H4 (cell line): ENCODE measurements at places on chromosomes 2 and 18. TPM values are rescaled to one million over a fixed set of nuclear protein-coding genes. Genes with fewer than 3 reads are reported as not detected.
A peak's percentile ranks its signal among the peaks of the same experiment; 100 is the strongest.

Gene M1AP
- total RNA-seq: not detected in 2 replicates

Gene CPLX4
- not detected in 2 replicates for total RNA-seq

Gene LYPD1
- total RNA-seq: 22.0 and 37.9 TPM in 2 replicates

Gene ABCG5
- not detected in 2 replicates for total RNA-seq

Gene PTPRN
- total RNA-seq: 6.8 and 10.0 TPM in 2 replicates

Gene ITGA4
- 47.6 and 59.4 TPM in 2 replicates for total RNA-seq

Gene CCDC74B
- total RNA-seq: 13.7 and 49.5 TPM in 2 replicates

Gene ACADL
- 0.48 TPM in 1 of 2 replicates, not detected in the other for total RNA-seq

Gene COQ10B
- total RNA-seq: 28.0 and 28.8 TPM in 2 replicates

DNA sequence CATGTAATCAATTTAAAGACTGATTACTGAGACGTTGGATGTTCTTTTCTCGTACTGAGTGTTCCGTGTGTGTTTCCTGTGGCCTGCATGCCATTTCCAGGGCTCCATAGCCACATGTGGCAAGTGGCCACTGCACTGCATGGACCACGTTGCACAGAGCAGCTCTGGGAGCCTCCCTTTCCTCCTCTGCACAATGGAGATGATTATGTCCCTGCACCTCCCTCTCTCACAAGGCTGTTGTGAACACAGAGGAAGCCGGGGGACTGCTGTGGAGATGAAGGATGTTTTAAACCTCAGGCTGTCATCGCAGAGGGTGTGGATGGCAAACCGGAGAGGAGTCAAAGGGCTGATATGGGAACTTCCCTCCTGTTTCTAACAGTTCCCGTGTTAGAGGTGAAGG, 87.7 kb downstream of the TGOLN2 start:
- DNase-seq: no peak

GRCh38 chr2:65264821-65265670, 37.4 kb downstream of the ACTR2 start:
- peak; percentile 71 for DNase-seq

DNA sequence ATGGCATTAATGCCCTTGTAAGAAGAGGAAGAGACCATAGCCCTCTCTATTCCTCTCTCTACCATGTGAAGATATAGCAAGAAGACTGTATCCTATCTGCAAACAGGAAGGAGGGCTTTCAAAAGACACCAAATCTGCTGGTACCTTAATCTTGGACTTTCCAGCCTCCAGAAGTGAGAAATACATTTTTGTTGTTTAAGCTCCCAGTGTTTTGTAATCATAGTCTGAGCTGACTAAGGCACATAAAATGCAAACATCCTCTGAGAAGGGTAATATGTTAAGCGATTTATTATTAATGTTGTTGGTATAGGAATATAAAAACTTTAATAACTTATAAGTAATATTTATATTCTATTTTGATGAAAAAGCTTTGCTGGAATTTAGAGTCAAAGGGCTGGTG, 559.8 kb downstream of the SUCLG1 start:
- no peak for DNase-seq

- DNase-seq: no peak
These were observed 107.2 kb downstream of the INHBB start for GRCh38 chr2:120452945-120453634.

- no peak for DNase-seq
These were observed 98.8 kb upstream of the EML6 start for GRCh38 chr2:54624591-54625071.

GRCh38 chr2:133819906-133820305, 251.6 kb upstream of the NCKAP5 start:
- no peak for DNase-seq

GRCh38 chr2:122028371-122029100, 273.1 kb downstream of the TSN start:
- DNase-seq: no peak

DNA sequence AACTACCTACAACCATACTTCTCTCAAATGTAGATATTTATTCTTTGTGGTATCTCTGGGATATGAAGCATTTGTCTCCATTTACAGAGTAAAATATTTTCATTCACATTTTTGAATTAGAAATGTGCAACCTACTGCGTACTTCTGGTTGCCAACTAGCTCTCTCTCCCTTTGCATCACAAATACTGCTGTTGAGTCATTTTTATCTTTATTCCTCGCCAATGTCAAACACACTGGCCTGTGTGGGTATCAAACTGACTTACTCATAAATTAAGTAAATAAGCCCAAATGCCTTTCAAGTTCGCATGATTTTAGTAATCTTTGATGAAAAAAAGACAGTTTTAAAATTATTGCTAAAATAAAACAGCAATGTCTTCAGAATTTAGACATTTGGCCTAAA, 67.3 kb downstream of the STAT4 start:
- no peak for DNase-seq

- no peak for DNase-seq
These were observed 316.6 kb downstream of the FIGN start for GRCh38 chr2:163419000-163419830.

- DNase-seq: no peak
These were observed 18.9 kb upstream of the ANKRD62 start for GRCh38 chr18:12074736-12075135.

DNA sequence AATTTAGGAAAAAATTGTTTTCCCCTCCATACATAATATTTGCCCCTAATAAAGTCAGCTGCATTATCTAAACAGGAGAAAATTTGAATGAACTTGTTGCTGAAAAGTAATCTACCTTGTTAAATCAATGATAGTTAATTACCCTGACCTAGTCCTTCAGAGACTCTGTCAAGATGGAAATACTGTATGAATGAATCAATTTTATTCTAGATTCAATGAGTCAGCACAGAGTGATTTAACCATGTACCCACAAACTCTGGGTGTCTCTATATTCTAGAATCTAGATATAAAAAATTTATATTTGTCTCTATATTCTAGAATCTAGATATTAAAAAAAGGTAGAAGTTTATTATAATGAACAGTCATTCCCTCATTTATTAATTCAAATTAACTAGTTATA, 36.2 kb downstream of the NDUFAF7 start:
- DNase-seq: no peak

DNA sequence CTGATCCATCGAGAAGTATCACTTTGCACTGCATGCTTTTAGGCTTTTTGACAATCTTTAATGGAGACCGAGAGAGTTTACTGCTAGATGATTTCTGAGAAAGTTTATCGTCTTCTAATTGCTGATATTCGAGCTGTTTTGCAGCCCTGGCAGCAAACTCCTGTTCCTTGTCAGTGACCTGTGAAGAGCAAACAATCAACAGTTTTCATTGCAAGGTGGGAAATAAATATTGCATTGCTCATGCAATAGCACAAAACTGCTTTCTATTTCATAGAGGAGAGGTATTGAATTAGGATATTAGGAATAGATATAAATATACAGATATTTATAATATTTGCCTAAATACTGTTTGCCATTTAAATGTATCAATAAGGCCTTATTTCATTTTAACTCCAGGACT, 65.5 kb downstream of the EPB41L3 start:
- no peak for DNase-seq

DNA sequence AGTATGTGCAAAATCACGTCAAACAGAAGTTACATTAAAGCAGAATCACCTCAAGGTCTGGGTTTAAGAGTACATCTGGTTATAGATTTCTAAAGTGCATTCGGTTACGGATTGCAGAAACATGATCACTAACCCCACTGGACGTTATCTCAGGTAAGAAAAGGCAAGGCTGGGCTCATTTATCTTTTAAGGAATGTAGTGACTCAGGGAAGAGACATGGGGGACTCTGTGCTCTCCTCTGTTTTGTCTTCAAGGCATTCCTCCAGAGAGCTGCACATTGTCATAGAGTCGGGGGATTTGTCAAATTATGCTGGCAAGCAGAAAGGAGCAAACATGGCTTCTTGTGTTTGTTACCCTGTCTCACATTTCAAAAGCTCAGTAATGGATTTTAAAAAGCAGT, 14.3 kb downstream of the WDSUB1 start:
- DNase-seq: no peak

GRCh38 chr2:218876562-218877219, 4.0 kb upstream of the WNT10A start:
- peak; percentile 52 for DNase-seq

DNA sequence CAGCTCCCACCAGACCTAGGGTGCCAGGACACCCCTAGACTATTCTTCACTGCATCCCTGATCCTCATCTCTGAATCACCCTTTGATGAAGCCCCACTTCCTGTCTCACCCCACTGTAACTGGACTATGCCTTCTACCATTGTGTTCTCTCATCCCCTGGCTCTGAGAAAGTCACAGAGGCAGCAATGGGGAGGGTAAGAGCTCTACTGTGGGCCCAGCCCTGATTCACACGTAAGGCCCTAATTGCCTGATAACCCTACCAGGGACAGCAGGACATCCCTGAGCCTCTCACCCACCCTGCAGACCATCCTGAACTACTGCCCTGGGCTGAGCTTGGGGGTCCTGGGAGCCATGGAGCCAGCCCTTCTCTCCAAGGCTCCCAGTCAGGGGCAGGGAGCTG, 1.5 kb upstream of the PROM2 start:
- DNase-seq: no peak

GRCh38 chr2:112656679-112657078, 10.9 kb downstream of the SLC20A1 start:
- DNase-seq: no peak

DNA sequence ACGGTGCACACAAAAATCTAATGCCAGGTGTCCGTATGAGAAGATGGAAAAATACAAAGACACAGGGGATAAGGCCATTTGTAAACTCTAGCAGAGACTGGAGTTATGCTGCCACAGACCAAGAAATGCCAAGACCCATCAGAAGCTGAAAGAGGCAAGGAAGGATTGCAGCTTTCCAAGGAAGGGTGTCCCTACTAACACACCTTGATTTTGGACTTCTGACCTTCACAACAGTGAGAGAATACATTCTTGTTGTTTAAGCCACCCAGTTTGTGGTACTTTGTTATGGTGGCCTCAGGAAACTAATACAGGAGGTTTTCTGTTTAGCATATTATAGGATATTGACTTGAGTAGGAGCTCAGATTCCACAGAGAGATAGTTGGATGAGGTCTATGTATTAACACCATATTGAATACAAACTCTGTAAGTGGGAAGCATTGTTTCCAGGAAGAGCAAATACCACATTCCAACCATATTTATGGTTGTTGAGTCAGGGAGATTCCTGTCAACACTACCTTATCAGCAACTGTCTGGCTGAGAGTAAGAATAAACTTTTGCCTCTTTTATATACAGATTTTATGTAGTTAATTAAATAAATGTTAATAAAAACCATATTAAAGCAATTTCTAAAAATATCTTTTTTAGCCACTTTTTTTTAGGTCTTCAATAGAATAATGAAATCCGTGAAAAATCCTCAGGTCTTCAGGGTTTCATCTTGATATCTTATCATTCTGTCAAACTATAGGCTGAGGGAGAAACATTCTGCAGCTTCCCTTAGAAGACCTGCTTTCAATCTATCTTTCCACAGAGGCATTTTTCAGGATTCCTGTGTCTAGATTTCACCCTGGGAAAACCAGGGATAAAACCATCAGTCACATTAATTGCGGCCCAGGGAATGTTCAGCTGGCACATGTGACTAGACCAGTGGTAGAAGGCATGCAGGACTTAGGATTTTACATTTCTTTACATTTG, 35.4 kb upstream of the HNMT start:
- peak; percentile 30 for DNase-seq

GRCh38 chr2:42954227-42954962, 162.0 kb upstream of the HAAO start:
- DNase-seq: peak; percentile 35
